ENCODE measurements at places on chromosomes 11 and 22.

DNA sequence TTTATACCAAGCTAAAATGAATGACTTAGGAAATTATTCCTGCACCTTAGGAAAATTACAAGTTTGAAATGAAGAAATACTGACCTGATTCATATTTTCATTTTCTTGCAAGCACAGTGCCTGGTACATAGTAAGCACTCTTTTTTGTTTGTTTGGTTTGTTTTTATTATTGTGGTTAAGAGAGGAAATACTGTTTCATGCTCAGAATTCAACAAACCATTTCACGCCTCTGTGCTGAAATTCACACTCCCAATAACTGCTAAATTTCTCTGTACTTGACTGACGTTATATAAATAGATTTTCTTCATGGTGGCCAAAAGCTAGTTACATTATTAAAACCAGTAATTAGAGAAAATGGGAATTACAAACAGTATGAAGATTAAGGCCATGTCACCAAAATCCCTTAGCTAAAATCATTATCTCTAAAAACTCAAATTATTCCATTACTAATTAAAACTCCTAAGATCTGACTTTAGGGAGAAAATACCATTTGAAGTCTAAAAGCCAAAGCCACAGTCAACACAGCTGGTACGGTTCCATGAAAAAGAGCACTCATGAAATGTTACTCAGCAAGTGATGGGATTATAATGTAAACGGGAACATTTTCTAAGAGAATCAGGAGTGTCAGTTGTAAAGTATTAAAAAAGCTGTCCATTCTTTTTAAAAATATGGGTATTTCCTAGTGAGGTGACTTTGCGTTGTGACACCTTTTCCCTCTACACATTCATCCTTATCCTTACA lies 77.8 kb upstream of the DDI1 start:
- no peak for DNase-seq

DNA sequence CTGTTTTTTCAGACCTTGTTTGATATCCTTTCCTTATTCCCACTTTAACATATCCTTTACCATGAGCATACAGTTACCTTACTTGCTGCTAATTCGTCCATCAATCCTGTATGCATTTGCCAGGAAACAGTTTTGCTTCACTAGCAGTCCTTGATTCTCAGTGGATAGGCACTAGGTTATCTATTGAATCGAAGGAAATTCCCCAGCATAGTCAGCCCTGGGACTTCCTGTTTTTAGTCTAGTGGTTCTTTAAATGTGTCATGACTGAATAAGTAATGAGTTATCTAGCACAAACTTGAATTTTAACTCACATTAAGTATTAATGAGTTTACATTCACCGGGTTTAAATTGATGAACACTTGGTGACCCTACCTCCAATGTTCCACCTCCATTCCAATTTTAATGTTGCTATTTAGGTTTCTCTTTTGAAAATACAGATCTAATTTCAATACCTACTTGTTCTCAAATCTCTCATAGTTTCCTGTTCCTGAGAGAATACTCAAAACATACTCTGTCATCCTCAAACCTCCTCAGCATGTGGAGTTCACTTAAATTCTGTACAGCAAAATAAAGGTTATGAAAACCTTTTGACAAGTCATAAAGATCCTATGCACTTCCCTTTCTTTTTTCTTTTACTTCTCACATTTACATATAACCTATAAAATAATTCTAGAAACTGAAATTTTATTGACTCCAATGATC lies 1375.1 kb upstream of the TENM4 start:
- DNase-seq: no peak

DNA sequence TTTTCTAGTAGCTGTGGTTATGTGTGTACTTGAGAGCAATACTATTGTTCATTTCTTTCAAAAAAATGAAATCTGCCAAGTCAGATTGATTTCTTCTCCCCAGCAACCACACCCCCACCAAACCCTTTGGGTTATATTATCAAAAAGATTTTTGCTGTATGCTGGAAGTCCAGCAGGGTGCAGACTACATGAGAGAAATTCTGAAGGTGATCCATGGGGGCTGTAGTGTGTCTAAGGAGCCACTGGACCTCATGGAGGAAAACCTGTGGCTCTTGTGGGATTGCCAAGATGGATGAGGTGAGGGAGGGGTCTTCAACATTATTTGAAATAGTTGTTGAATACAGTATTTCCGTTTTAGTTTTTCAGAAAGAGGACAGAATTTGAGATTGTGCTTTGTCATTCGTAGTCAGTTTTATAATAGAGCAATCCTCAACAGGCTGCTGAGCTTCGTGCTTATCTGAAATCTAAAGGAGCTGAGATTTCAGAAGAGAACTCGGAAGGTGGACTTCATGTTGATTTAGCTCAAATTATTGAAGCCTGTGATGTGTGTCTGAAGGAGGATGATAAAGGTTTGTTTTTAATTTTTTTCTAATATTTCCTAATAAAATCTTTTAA lies 3.1 kb downstream of the EIF3M start:
- no peak for DNase-seq

GRCh38 chr11:75627906-75628668 lies 40.8 kb downstream of the MAP6 start:
- no peak for DNase-seq

- no peak for DNase-seq
These were observed 867 bp downstream of the SPA17 start for GRCh38 chr11:124674571-124674970.

DNA sequence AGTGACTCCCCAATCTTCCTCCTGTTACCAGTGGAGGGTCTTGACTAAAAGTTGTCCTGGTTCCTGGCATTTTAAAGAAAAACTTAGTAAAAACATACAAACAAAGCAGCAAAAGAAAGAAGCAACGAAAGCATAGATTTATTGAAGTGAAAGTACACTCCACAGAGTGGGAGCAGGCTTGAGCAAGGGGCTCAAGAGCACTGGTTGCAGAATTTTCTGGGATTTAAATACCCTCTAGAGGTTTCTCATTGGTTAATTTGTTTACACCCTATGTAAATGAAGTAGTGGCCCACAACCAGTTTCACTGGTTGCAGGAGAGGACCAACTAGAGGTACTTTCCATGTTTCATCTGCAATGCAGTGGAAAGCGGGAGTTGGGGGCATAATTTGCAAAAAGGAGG lies 10.7 kb downstream of the FAM111B start:
- no peak for DNase-seq

DNA sequence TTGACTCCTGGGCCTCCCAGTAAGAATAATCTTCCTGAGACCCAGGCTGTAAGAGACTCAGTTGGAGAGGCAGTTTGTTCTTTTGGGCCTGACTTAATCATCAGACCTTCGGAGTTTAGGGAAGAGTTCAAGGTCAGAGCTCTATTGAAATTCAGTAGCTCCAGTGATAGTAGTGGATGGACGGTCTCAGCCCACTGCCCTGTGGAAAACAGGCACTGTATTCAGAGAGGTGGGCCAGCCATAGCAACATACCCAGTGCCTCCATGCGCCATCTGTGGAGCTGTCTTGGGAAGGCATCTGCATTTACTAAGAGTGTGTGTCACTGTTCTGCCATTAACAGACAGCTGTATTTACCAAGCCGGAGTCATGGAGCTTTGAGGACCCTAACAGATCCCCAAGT lies 2.9 kb downstream of the SMARCB1 start:
- DNase-seq: no peak

- DNase-seq: no peak
These were observed 4.9 kb upstream of the TCN2 start for GRCh38 chr22:30602049-30602448.

DNA sequence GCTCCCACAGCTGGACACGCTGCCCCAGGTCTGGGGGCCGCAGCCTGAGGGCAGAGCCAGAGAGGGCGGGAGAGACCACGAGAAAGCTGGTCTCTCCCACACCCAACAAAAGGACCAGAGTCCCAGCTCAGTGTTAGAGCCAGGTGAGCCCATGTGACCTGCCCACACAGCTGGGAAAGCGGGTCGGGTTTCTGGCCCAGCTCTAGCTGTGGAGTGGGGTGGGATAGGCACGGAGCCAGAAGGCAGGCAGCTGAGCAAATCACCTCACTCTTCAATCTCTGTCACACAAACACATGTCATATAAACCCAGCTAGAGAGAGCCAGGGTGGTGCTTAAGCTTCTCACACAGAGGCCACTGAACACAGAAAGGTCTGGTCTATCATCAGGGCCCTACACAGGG lies 7.8 kb upstream of the EIF3D start:
- DNase-seq: no peak

DNA sequence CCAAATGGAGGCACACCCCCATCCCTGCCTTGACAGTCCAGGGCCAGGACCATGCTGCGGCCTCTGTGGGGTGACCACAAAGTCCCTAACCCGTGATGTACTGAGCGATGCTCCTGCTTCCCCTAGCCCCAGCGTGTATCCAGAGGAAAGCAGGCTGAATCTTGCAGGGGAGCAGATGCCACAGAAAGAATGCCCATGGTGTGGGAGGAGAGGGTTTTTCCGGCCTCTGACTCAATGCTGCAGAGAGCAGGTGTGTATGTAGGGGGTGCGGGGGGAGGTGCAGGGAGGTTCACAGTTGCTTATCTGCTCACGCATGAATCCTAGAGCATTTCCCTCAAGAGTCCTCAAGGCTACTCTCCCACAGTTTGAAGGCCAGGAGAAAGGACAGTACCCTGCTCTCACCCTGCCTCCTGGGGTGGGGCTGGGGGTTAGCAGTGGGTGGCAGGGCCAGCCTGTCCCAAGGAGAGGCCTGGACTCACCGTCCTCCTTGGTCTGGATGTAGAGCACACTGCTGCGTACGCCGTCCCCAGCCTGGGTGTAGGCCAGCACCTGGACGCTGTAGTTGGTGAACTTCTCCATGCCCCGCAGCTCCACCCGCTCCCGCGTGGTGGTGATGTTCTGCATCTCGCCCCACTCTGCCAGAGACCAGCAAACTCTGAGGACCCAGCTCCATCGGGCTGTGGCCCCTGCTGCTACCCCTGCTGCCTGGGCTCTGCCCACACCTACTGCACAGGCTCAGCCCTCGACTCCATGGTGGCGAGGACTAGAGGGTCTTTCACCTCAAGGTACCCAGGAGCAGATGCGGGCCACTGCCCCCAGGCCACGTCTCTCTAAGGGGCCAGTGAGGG lies 130.8 kb downstream of the CEP164 start:
- no peak for DNase-seq

- DNase-seq: no peak
These were observed 178.6 kb downstream of the MIAT start for GRCh38 chr22:26835929-26836528.

- DNase-seq: no peak
These were observed 493.5 kb downstream of the OPCML start for GRCh38 chr11:133038850-133039249.

DNA sequence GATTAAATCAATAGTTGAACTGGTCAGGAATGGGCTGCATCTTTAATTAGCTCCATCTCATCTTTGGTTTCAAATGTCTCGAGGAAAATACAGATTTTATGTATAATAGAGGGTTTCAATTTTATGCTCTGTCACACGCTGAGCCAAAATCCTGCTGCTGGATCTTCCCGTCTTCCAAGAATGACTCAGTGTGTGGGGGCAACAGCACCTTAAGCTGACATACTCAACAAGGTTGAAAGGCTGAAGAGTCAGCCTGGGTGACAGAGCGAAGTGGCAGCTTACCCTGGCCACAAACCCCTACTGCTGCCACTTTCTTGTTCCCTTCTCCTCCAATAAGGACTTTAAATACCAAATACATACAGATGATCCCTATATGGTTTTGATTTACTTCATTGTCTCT lies 9.0 kb upstream of the PCF11 start:
- DNase-seq: no peak

- peak; percentile 10 for DNase-seq
These were observed 71.4 kb upstream of the MPEG1 start for GRCh38 chr11:59283825-59284772.

- DNase-seq: no peak
These were observed 141.0 kb downstream of the SOX6 start for GRCh38 chr11:16215352-16215751.

DNA sequence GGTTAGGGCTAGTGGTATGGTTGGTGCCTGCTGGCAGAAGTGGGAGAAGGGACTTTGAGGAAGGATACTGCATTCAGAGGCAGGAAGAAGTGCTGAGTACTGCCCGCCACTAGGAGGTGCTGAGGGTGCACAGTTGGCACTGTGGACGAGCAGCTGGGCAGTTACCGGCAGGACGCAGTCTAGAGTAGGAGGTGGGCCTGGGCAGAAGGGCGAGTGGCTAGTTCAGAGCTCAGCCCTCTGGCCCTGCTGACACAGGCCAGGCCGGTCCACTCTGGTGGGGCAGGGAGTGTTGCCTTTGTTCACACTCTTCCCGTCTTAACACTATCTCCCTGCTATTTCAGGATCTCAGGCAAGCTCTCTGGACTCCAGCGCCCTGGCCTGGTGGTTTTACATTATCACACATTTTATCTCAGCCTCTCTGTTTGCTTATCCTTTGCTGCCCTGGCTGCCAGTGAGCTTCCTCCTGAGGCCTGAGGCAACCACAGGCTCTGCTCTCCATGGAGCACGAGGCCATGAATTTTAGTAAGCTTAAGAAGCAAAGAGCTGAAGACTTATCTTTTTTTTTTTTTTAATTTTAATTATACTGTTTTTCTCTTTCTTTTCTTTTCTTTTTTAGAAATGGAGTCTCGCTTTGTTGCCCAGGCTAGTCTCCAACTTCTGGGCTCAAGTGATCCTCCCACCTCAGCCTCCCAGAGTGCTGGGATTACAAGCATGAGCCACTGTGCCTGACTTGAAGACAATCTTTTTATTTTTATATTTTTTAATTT lies 26.9 kb downstream of the SNAP29 start:
- no peak for DNase-seq

GRCh38 chr11:88508418-88508758 lies 170.9 kb upstream of the CTSC start:
- no peak for DNase-seq

GRCh38 chr11:41050791-41051190 lies 408.7 kb downstream of the LRRC4C start:
- DNase-seq: no peak

- DNase-seq: no peak
These were observed 496.6 kb downstream of the TBC1D22A start for GRCh38 chr22:47259049-47259448.

- DNase-seq: no peak
These were observed 173.2 kb upstream of the SORL1-AS1 start for GRCh38 chr11:121625777-121626506.

DNA sequence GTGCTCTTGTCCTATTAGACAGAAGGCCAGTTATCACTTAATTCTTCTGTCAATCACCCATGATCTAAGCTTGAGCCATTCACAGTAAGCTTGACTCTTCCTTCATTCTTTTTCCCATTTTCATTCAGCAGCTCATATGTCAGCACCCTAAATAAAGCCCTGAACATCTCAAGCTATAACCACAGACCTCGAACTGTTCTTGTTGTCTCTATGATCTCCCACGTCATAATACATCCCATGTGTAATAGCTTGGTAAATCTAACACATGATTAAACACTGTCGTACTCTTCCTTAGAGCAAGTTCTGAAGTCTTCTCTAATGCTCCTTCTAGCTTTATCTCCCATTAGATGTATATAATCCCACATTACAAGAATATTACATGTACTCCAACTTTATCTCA lies 14.4 kb downstream of the MUC15 start:
- no peak for DNase-seq

GRCh38 chr22:45511847-45512261 lies 9.2 kb downstream of the FBLN1 start:
- DNase-seq: no peak

All from stimulated activated CD8-positive, alpha-beta memory T cell treated with anti-CD3 and anti-CD28 coated beads, Interleukin-15, amount 100 ng/mL, for 4 hours (primary cell).